ENCODE measurements at places on chromosomes 13 and 19. TPM values are rescaled to one million over a fixed set of nuclear protein-coding genes. Genes with fewer than 3 reads are reported as not detected.
A peak's percentile ranks its signal among the peaks of the same experiment; 100 is the strongest.

GRCh38 chr13:46559272-46559805, 6.4 kb downstream of the LRCH1 start:
- H3K27me3 ChIP-seq = no peaks in the 10 kb centered on the region
- peaks cover 43% of the 10 kb centered on the region for H3K4me1 ChIP-seq
- no peaks in the 10 kb centered on the region for H3K36me3 ChIP-seq
- H3K27ac ChIP-seq = no peak overlapping the region

DNA sequence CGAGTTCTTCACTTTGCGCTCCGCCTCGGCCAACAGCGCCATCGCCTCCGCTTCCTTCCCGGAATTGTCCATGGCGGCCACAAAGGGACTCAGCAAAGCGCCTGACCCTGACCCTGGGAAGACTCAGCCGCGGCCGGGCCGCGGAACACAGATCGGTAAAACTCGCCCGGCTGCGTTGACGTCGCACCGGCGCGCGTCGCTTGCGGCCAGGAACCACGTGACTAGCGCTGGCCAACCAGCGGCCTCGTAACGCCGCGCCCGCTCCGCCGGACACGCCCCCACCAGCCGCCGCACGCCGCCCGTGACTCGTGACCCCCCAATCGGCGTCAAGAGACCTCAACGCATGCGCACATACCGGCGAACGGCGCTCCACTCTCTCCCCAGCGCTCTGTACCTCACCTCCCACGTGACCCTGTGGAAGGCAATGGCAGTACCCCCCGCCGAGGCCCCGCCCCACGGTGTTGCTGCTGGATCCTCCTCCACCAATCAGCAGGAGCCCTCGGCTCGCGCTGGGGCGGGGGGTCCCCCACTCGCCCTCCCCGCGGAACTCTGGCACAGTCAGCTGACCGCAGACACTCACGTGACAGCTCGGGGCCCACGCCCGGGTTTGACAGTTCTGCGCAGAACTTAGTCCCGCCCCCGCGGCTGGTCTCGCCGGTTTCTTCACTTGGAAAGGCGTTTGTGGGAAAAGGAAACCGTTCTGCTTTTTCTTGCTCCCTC, at the start of gene NAPA:
Gene NAPA (minus strand): TSS at position 195 of the 720 bp plus-strand sequence. CDS start 123 bp downstream, at position 72.
- peak within 1 kb of the TSS; percentile 99 for H3K27ac ChIP-seq
- peaks cover 97% of the 10 kb centered on the region for H3K4me1 ChIP-seq
- H3K4me3 ChIP-seq = peak within 1 kb of the TSS; percentile 97
- DNase-seq = peak; percentile 100
- no peaks in the 10 kb centered on the region for H3K36me3 ChIP-seq

GRCh38 chr19:18309525-18310064, 13.3 kb downstream of the LSM4 start:
- H3K4me3 ChIP-seq = no peak overlapping the region
- DNase-seq = no peak
- H3K27me3 ChIP-seq = no peaks in the 10 kb centered on the region
- H3K4me1 ChIP-seq = peaks cover 57% of the 10 kb centered on the region
- H3K36me3 ChIP-seq = peaks cover 10% of the 10 kb centered on the region
- no peak overlapping the region for H3K27ac ChIP-seq

- DNase-seq = no peak
- H3K4me3 ChIP-seq = no peak overlapping the region
Measured at GRCh38 chr13:78940455-78941130, 281.6 kb upstream of the OBI1 start.

GRCh38 chr19:49507803-49508494, 4.5 kb upstream of the FCGRT start:
- H3K4me3 ChIP-seq = no peak overlapping the region
- H3K27ac ChIP-seq = peak overlapping the region; percentile 43
- no peak for DNase-seq
- no peaks in the 10 kb centered on the region for H3K27me3 ChIP-seq

DNA sequence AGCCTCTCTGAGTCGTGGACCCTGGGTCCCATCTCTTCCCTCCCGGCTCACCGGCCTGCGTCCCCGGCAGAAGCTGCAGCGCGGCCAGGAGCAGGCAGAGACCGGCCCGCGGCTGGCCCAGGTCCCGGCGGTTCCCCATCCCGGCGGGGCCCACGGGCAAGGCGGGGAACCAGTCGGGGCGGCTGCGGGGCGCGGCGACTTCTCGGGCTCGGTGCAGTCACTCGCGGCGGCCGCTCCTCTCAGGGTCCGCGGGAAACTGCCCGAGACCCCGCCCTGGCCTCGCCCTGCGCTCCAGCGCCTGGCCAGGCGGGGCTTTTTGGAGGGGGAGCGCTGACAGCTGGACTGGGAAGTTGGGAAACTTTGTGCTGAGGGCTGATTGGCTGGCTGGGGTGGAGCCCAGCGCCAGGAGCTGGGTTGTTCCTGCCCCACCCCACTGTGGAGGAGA, at the start of gene COL5A3:
Gene COL5A3 (minus strand): TSS at position 258 of the 445 bp plus-strand sequence. CDS start 119 bp downstream, at position 139.
- H3K4me1 ChIP-seq = peaks cover 15% of the 10 kb centered on the region
- no peak for DNase-seq
- H3K36me3 ChIP-seq = peaks cover 15% of the 10 kb centered on the region
- H3K27ac ChIP-seq = no peak within 1 kb of the TSS

GRCh38 chr13:30753030-30753616, 17.8 kb downstream of the ALOX5AP start:
- H3K27me3 ChIP-seq = no peaks in the 10 kb centered on the region
- no peak overlapping the region for H3K4me3 ChIP-seq
- DNase-seq = no peak
- H3K27ac ChIP-seq = no peak overlapping the region
- peaks cover 4% of the 10 kb centered on the region for H3K4me1 ChIP-seq

DNA sequence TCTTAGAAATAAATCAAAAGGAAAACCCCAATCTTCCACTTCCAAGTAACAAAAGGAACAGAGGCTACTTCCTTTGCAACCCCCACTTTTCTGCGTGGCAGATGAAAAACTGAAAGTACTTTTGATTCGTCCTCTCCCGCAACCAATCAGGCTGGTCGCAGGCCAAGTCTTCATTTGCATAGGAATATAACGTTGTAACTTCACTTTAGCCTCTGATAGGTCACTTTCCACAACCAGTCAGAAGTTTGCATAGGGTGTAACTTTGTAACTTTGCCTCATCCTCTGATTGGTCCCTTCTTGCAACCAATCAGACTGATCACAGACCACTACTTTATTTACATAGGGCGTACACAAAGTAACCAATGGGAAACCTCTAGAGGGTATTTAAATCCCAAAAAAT, 37.2 kb downstream of the TGDS start:
- DNase-seq = peak; percentile 42
- peak overlapping the region; percentile 54 for H3K27ac ChIP-seq
- H3K27me3 ChIP-seq = no peaks in the 10 kb centered on the region
- no peak overlapping the region for H3K4me3 ChIP-seq
- H3K36me3 ChIP-seq = peaks cover 13% of the 10 kb centered on the region

Gene SLC17A7
- total RNA-seq = 0.27 TPM

Gene SIGLEC5
- not detected for total RNA-seq

Gene ZNF582
- total RNA-seq = 5.8 TPM

Gene TUBB4A
- total RNA-seq = 8.8 TPM

Gene GGACT
- total RNA-seq = 3.5 TPM

All from naive thymus-derived CD8-positive, alpha-beta T cell (primary cell).